PC-3 (cell line): ENCODE measurements at places on chromosomes 1 and 21.

GRCh38 chr1:186497651-186498050, 36.7 kb upstream of the PDC start:
- no peak for DNase-seq

GRCh38 chr1:11671544-11672286, 7.7 kb downstream of the FBXO6 start:
- no peak for DNase-seq

- no peak for DNase-seq
Measured at GRCh38 chr1:5751833-5752745, 240.1 kb downstream of the NPHP4 start.

DNA sequence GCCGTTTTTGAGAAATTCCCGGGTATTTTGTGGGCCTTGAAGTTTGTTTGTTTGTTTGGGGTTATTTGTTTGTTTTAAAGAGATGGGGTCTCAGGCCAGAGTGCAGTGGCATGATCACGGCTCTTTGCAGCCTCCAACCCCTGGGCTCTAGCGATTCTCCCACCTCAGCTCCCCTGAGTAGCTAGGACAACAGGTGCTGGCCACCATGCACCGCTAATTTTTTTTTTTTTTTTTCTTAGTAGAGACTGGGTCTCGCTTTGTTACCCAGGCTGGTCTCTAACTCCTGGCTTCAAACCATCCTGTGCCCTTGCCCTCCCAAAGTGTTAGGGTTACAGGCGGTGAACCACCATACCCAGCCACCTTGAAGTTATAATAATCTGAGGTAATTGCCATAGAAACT, 2.0 kb downstream of the CHTOP start:
- no peak for DNase-seq

- no peak for DNase-seq
Measured at GRCh38 chr1:98482611-98483010, 178.9 kb upstream of the SNX7 start.

DNA sequence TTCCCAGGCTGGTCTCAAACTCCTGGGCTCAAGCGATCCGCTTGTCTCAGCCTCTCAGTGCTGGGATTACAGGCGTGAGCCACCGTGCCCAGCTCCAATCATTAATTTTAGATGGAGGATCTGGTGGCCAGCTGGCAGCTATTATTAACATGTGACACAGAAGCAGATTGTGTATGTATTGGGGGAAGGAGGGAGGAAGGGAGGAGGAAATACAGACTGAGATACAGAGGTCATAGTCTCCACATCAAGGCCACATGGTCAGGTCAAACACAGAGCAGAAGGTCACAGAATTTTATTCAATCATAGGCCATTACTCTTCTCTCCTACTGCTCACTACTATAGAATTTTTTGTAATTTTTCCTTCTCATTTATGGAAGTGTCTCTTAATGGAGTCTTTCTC, 57.9 kb upstream of the ADORA3 start:
- DNase-seq = no peak
